Stimulated activated CD8-positive, alpha-beta memory T cell treated with anti-CD3 and anti-CD28 coated beads, Interleukin-4, amount 100 ng/mL, for 4 hours (primary cell): ENCODE measurements at places on chromosomes 4 and X.

GRCh38 chrX:150312931-150313330 lies 50.2 kb upstream of the MAMLD1 start:
- DNase-seq = no peak

GRCh38 chr4:41362621-41363383 lies 106.1 kb downstream of the UCHL1 start:
- no peak for DNase-seq

GRCh38 chr4:141971869-141972268 lies 335.5 kb downstream of the IL15 start:
- no peak for DNase-seq

DNA sequence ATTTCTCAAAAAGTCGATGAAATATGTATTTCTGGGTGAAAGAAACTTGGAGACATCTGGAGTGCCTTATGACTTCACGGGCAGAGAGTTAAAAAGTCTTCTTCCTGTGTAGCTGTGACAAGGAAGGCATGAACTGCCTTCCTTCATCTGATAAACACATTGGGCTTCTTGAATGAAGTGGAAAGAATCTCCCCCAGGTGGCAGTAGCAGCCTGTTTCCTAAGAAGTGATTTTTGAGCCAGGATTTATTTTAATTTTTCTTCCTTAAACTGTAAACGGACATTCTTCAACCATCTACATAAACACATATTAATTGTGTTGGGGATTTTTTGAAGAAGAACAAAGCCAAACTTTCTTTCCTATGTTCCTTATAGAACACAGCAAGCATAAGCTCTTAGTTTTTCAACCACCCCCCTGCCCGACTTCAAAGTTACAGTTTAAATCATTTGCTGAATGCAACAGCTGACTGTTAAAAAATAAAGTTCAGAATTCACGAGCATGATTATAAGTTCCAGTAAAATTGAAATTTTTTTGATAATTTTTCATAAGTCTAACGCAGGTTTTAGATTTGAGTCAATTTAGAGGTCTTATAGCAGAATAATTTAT lies 980 bp upstream of the GIMD1 start:
- no peak for DNase-seq

GRCh38 chrX:7985568-7985967 lies 58.4 kb upstream of the PNPLA4 start:
- DNase-seq = no peak

- no peak for DNase-seq
Observed at GRCh38 chr4:127446427-127446885, 186.3 kb upstream of the INTU start.
